ENCODE measurements at places on chromosomes 6 and 20.

GRCh38 chr6:139270249-139270648 is 21.5 kb downstream of the TXLNB start:
- no peak for DNase-seq

- DNase-seq: no peak
These were observed 468.0 kb downstream of the PREX1 start for GRCh38 chr20:48359692-48360341.

GRCh38 chr20:7980332-7981046 is 39.1 kb downstream of the TMX4 start:
- DNase-seq: peak; percentile 27

DNA sequence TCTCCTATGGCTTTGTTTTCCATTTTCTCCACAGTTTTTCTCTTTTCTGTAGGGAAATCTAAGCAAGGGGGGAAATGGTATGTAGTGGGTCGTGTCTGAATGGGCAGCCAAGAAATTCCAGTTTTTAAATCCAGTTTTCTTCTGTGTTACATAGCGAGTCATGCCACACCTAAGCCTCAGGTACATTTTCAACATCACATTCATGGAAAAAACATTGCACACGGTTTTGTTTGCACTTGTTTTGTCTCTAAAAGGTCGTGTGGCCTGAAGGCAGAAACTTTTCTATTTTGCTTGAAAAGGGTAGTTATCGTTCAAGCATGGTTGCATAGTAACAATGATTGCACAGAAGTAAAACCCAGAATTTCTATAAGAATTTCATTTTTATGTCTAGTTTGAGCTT is 70.5 kb downstream of the MOXD1 start:
- no peak for DNase-seq

GRCh38 chr6:19289457-19289856 is 547.7 kb upstream of the ID4 start:
- no peak for DNase-seq

- DNase-seq: no peak
These were observed 319.9 kb downstream of the TRDN start for GRCh38 chr6:123316733-123317323.

- no peak for DNase-seq
These were observed 28.3 kb upstream of the NHSL1 start for GRCh38 chr6:138527411-138528088.
